Effector memory CD4-positive, alpha-beta T cell (primary cell): ENCODE measurements at places on chromosomes 4 and X.

DNA sequence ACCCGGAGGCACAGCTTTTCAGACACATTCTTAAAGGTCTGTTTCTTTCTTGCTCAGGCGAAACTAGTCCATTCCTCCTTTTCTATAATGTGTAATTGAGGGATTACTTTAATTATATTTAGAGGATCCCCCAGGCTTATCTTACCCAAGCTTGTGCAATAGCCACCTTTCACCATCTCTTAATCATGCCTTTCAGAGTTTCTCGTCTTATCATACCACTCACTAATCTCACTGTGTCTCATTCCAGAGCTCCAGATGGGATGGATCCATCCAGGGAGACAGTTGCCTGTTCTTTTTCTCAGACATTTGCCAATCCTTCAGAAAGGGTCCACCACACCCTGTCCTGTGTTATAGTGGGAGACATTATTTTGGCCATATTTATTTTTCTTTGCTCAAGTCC lies 12.5 kb downstream of the SPARCL1 start:
- no peak overlapping the region for H3K27ac ChIP-seq
- H3K36me3 ChIP-seq, result no peaks in the 10 kb centered on the region
- no peak overlapping the region for H3K4me3 ChIP-seq
- H3K27me3 ChIP-seq, result no peaks in the 10 kb centered on the region

DNA sequence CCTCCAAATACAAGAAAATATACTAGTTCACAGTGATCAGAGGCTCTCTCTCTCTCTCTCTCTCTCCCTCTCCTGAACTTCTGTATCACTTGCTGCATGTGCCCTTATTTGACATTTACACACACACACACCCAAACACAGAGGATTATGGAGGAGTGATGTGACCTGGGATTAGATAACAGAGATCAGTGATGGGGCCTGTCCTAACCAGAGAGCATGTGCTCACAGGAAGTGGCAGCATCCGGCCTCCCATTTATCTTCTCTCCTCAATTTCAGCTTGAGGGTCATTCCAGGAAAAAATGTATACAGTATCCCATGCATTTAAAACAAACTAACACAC lies 143.0 kb downstream of the TSPAN5 start:
- no peak overlapping the region for H3K27ac ChIP-seq
- H3K4me3 ChIP-seq, result no peak overlapping the region
- H3K36me3 ChIP-seq, result no peaks in the 10 kb centered on the region
- no peak for DNase-seq
- no peaks in the 10 kb centered on the region for H3K4me1 ChIP-seq
- H3K27me3 ChIP-seq, result no peaks in the 10 kb centered on the region

- no peaks in the 10 kb centered on the region for H3K4me1 ChIP-seq
- H3K36me3 ChIP-seq, result no peaks in the 10 kb centered on the region
- H3K27me3 ChIP-seq, result no peaks in the 10 kb centered on the region
- H3K4me3 ChIP-seq, result no peak overlapping the region
- H3K27ac ChIP-seq, result no peak overlapping the region
Observed at GRCh38 chr4:21535898-21536297, 412.7 kb downstream of the KCNIP4 start.

- H3K27me3 ChIP-seq, result no peaks in the 10 kb centered on the region
- DNase-seq, result no peak
- H3K36me3 ChIP-seq, result no peaks in the 10 kb centered on the region
Observed at GRCh38 chr4:123994917-123995316, 598.3 kb downstream of the SPRY1 start.

GRCh38 chrX:11629593-11630211 lies 36.0 kb downstream of the ARHGAP6 start:
- no peak for DNase-seq
- H3K27ac ChIP-seq, result no peak overlapping the region
- H3K36me3 ChIP-seq, result no peaks in the 10 kb centered on the region
- H3K27me3 ChIP-seq, result no peaks in the 10 kb centered on the region
- H3K4me3 ChIP-seq, result no peak overlapping the region

- no peaks in the 10 kb centered on the region for H3K27me3 ChIP-seq
- H3K36me3 ChIP-seq, result no peaks in the 10 kb centered on the region
- H3K4me1 ChIP-seq, result peaks cover 4% of the 10 kb centered on the region
- no peak overlapping the region for H3K4me3 ChIP-seq
Observed at GRCh38 chrX:52265713-52266112, 81.0 kb downstream of the MAGED4 start.

DNA sequence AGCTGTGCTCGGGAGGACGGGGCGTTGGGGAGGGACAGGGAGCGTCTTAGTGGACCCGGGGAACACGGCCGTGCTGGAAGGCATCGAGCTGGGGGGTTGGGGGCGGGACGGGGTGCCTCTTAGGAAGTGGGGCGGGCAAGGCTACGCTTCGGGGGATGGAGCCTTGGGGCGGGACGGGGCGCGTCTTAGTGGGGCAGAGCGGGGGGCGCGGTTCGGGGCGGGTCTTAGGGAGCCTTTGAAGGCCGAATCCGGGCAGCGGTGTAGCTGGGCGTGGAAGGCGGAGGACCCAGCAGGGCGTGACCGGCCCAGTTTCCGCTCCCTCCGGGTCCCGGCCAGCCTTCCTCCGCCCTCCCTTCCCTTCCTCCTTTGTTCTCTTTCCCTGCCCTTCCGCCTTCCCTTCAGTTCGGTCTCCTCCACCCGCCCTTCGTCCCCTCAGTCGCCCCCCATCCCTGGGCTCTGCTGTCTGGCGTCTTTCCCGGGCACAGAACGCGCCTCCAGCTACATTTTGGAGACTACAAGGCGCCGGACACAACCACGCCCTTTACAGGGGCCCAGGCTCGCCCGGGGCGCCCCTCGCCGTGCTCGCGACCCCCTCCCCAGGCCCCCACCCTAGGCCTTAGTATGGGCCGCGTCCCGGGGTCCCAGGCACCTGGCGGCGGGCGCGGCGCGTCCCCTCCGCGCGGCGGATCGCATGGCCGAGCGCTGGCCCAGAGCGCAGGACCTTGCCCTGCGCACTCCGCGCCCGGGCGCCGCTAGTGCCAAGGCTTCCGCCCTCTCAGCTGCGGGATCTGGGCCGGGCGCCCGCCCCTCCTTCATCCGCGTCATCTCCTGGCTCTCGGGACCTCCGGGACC lies at the start of gene ARSD:
Gene ARSD, minus strand, starts transcription at position 757 of the 852 bp plus-strand sequence. Its CDS starts 64 bp downstream, at position 693.
- H3K27ac ChIP-seq, result no peak within 1 kb of the TSS
- H3K4me3 ChIP-seq, result peak within 1 kb of the TSS; percentile 49
- H3K27me3 ChIP-seq, result no peaks in the 10 kb centered on the region

GRCh38 chrX:64842492-64842891 lies 133.8 kb downstream of the ZC4H2 start:
- no peak overlapping the region for H3K27ac ChIP-seq
- DNase-seq, result no peak
- H3K4me3 ChIP-seq, result no peak overlapping the region
- peaks cover 25% of the 10 kb centered on the region for H3K4me1 ChIP-seq
- H3K36me3 ChIP-seq, result no peaks in the 10 kb centered on the region
- no peaks in the 10 kb centered on the region for H3K27me3 ChIP-seq

- no peak overlapping the region for H3K4me3 ChIP-seq
- DNase-seq, result no peak
Observed at GRCh38 chr4:25308306-25308705, 4.3 kb upstream of the ZCCHC4 start.

GRCh38 chr4:48341776-48342605 lies 662 bp downstream of the SLAIN2 start:
- DNase-seq, result no peak
- no peaks in the 10 kb centered on the region for H3K27me3 ChIP-seq
- H3K4me3 ChIP-seq, result peak overlapping the region; percentile 77
- H3K27ac ChIP-seq, result peak overlapping the region; percentile 88
- H3K36me3 ChIP-seq, result no peaks in the 10 kb centered on the region

GRCh38 chr4:1044469-1045192 lies 33.2 kb downstream of the FGFRL1 start:
- no peaks in the 10 kb centered on the region for H3K4me1 ChIP-seq
- DNase-seq, result no peak
- H3K27me3 ChIP-seq, result peaks cover 13% of the 10 kb centered on the region
- H3K27ac ChIP-seq, result no peak overlapping the region

DNA sequence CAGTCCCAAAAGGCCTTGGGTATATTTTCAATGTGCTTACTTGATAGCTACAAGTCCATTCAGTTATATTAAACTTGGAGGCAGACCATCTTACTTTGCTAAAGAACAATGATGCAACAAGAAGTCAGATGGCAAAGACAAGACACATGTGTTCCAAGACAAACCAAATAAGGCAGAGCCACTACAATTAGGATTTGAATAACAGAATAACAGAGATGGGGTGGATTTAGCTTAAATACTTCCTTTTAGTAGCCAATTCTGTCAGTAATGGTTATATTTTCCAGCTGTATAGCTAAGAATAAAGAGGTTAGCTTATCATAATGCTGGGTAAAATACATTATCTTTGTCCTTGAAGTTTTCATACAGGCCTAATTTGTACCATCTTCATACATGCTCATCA lies 37.7 kb upstream of the FRAS1 start:
- no peak overlapping the region for H3K4me3 ChIP-seq
- no peak overlapping the region for H3K27ac ChIP-seq
- DNase-seq, result no peak
- no peaks in the 10 kb centered on the region for H3K36me3 ChIP-seq
- no peaks in the 10 kb centered on the region for H3K27me3 ChIP-seq
- no peaks in the 10 kb centered on the region for H3K4me1 ChIP-seq

- H3K27me3 ChIP-seq, result no peaks in the 10 kb centered on the region
- H3K4me3 ChIP-seq, result no peak overlapping the region
- H3K36me3 ChIP-seq, result no peaks in the 10 kb centered on the region
- no peak overlapping the region for H3K27ac ChIP-seq
Observed at GRCh38 chr4:6754481-6755087, 27.9 kb upstream of the KIAA0232 start.

DNA sequence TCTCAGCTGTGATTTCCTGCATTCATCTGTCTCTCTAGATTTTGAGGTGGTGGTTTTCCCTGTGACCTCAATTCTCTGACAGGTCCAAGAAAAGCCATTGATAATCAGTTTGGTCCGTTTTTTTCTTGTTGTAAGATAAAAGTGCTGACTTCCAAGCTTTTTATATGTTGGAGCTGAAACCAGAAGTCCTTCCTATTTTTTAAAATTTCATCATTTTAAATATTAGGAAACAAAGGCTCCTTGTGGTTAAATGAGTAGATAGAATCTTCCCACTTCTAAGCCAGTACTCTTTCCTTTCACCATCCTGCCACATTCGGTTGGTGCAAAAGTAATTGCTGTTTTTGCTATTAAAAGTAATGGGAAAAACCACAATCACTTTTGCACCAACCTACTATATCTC lies 18.3 kb downstream of the RNF175 start:
- no peak overlapping the region for H3K4me3 ChIP-seq
- no peak overlapping the region for H3K27ac ChIP-seq
- DNase-seq, result no peak
- no peaks in the 10 kb centered on the region for H3K36me3 ChIP-seq
- no peaks in the 10 kb centered on the region for H3K4me1 ChIP-seq

- H3K27ac ChIP-seq, result no peak overlapping the region
- no peak overlapping the region for H3K4me3 ChIP-seq
- H3K36me3 ChIP-seq, result no peaks in the 10 kb centered on the region
- no peaks in the 10 kb centered on the region for H3K27me3 ChIP-seq
Observed at GRCh38 chr4:126969360-126970235, 663.2 kb upstream of the INTU start.

GRCh38 chr4:177737387-177737940 lies 295.2 kb upstream of the AGA start:
- no peaks in the 10 kb centered on the region for H3K27me3 ChIP-seq
- no peaks in the 10 kb centered on the region for H3K4me1 ChIP-seq
- no peak overlapping the region for H3K4me3 ChIP-seq
- no peaks in the 10 kb centered on the region for H3K36me3 ChIP-seq
- DNase-seq, result no peak

GRCh38 chrX:107542500-107542899 lies 85.8 kb upstream of the PRPS1 start:
- H3K27me3 ChIP-seq, result no peaks in the 10 kb centered on the region
- H3K36me3 ChIP-seq, result no peaks in the 10 kb centered on the region
- H3K27ac ChIP-seq, result no peak overlapping the region
- no peak overlapping the region for H3K4me3 ChIP-seq
- no peak for DNase-seq
- no peaks in the 10 kb centered on the region for H3K4me1 ChIP-seq
